NCI-H1694 (cell line): ENCODE measurements at places on chromosomes 5 and 9.
A peak's percentile ranks its signal among the peaks of the same experiment; 100 is the strongest.

DNA sequence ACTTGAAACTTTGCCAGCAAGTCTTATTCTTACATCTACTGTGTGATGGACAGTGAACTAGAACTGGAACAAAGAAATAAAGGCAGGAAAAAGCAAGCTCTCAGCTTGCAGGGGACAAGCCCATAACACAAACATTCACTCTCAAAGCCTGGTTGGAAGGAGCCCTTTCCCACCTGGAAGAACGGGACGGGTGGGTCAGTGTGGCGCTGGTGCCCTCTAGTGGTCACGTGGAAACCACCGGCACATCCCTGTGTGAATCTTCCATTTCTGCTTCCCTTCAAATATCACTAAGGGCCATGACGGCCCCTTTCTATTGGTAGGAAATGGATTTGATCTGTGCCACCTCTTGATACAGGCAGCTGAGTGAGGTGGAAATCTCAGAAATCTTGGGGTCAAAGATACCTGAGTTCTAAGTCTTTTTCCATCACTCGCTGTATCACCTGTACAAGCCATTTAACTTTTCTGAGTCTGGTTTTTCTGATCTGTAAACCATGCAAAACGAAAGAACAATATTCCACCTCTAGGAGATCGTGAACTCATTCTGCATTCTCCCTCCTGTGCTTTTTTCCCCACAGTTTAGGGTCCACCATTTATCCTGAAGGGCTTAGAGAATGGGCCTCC, 211.6 kb downstream of the MSX2 start:
- DNase-seq = peak; percentile 37

DNA sequence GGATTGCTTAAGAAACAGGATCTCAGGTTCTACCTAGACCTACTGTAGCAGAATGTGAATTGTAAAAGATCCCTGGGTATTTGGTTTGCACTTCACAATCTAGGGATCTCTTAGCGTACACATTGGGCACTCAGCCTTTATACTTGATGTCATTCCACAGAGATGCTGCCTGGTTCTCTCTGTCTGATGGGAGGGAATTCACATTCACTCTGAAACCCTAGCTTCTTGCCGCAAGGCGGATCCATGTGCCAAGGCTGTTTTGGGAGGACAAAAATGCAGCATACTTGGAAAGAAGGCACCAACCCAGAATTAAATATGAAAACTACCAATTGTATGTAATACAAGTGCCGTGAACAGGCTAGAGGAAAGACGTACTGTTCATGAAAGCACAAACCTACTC, 323.0 kb downstream of the EBF1 start:
- DNase-seq = no peak

DNA sequence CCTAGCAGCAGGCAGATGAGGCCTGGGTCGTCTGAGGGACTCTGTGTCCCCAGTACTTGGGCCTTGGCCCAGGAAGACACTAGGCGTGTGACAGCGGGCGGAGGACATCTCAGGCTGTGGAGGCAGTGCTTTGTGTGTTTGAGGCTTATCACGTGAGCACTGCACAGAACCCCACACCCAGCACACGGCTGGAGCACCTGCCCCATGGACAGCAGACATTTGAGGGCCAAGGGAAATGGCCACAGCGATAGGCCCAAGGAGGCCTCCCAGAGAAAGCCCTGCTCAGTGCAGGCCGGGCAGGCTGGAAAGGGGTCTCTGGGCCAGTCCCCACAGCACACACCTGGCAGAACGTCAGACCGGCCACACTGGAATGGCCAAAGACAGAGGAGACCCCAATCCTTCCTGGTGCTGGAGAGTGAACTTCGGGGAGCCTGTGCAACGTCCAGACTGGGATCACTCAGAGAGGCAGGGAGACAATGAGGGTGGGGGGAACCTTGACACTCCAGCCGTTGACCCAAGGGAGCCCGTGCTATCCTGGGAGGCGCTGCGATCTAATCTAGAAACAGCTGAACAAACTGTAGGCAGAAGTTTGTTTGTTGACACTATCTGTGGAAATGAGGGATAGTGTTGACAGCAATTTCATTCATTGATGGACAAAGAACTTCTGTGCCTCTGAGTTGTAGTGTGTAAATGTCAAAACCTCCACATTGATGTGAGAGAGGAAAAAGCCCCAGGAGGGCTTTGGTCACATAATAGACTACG, 19.6 kb upstream of the FLT4 start:
- DNase-seq = no peak

- no peak for DNase-seq
These were observed 4.0 kb upstream of the FOXB2 start for GRCh38 chr9:77015327-77016048.

GRCh38 chr9:134666831-134667230, 25.2 kb downstream of the COL5A1 start:
- no peak for DNase-seq

DNA sequence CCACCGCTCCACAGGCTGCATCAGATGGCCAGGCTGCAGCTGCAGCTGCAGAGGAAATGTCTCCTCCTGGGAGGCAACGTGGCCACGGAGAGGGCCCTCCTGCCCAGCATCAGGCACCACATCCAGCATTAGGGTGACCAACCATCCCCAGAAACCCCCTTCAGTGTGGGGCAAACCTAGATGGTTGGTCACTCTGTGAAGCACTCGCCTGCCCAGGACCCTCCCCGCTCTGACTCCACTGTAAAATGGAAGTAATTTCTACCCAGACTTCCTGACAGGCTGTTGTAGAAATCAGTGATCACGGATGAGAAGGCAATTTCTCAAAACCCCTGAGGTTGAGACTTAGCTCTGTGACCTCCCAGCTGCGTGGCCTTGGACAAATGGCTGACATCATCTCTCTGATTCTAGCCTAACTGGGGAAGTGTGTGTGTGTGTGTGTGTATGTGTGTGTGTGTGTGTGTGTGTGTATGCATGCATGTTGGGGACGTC, 31.6 kb downstream of the B4GALT1 start:
- no peak for DNase-seq

GRCh38 chr5:143494162-143494561, 90.7 kb upstream of the NR3C1 start:
- DNase-seq = no peak

DNA sequence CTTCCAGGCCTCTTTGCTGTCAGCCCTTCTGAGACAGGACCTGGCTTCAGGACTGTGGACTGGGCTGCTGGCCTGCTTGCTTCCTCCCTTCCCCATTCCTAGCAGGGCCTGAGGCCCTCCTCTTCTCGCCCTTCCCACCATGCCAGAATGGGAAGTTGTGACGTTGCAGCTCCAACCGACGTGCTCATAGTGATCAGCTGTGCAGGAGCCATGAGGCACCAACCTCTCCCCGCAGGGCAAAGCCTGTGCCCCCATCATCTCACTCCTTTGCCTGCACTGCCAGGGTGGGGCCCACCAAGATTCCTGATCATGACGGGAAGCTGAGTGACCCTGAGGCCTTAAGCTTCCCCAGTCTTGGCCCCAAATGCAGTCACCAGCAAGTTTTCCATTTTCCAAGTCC, 45.1 kb upstream of the GARNL3 start:
- DNase-seq = no peak

DNA sequence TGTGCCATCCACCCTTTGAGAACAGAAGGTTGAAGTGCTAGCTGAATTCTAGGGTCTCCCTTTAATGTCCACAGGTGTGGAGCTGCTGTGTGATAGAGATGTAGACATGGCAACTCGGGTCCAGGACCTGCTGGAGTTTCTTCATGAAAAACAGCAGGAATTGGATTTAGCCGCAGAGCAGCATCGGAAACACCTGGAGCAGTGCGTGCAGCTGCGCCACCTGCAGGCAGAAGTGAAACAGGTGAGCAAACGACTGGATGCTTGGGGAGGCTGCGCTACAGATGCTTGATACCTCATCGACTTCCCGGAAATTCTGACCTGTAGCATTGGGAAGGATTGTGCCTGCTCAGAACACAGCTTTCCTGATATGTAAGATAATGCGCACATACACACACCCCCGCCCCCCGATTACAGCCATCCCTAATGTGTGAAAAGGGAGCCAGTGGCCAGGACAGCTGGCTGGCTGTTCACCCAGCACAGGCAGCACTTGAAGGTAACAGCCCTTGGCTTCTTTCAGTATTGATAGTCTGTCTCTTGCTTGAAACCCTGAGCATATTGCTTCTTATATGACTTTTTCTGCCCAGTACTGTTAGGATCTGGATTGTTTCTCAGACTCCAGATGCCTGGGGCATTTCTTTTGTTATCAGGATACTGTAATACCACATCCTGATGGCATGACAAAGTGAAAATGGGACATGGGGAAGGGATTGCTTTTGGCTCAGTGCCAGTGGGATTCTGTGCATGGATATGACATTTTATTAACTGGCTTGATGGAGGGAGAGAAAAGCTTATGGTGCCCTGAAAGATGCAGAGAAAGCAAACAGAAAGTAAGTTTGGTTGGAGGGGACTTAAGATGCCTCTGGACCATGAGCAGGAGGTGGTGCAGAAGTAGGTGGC, 216.8 kb upstream of the OTULINL start:
- no peak for DNase-seq

- DNase-seq = no peak
These were observed 8.0 kb downstream of the VDAC1 start for GRCh38 chr5:133996683-133997252.

GRCh38 chr5:124665035-124665434, 81.4 kb downstream of the ZNF608 start:
- DNase-seq = no peak

- no peak for DNase-seq
These were observed 106.8 kb upstream of the FBXL7 start for GRCh38 chr5:15393146-15393545.

GRCh38 chr9:135341612-135342169, 137.9 kb upstream of the PPP1R26 start:
- DNase-seq = no peak

DNA sequence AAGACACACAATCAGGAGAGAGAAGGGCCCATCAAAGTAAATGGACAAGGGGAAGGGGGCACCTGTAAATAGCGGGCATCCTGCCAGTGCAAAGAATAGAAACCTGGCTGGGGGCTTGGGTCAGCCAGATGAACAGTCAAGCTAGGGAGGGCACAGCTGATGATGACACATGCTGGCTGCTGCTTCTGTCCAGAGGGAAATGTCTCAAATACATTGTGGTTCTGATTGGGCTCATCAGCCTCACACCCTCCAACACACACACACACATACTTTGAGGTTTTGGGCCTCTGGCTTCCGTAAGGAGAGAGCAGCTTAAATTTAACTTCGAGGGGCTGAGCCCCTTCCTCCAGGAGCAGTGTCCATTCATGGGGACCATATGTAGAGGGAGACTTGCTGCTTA, 27.6 kb upstream of the SPATA31E1 start:
- DNase-seq = no peak

DNA sequence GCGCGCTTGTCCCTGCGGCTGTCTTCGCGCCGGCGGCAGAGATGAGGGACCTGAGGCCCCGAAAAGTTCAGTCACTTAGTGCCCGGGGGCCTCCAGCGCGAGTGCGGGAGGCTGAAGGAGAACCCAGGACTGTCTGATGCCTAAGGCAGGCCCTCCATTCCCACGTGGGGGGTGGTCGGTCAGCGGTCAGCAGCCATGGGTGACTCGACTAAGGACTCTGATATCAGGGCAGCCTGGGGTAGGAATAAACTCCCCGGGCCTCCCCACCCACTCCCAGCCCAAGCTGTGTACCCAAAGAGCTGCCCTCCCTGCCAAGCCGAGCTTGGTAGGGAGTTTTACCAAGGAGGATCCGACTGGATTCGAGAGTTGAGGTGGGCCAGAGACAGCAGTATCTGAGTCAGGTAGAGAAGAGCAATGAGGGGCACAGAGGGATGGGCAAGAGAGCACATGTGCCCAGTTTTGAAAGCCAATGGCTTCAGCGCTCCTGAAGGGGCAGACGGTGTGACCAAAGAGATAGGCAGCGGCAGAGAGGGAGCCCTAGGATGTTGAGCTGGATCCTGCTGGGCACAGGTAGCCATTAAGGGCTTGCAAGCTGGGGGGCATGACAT, 787 bp downstream of the FGFR4 start:
- no peak for DNase-seq

GRCh38 chr5:114360816-114361723, 800 bp upstream of the KCNN2 start:
- no peak for DNase-seq

DNA sequence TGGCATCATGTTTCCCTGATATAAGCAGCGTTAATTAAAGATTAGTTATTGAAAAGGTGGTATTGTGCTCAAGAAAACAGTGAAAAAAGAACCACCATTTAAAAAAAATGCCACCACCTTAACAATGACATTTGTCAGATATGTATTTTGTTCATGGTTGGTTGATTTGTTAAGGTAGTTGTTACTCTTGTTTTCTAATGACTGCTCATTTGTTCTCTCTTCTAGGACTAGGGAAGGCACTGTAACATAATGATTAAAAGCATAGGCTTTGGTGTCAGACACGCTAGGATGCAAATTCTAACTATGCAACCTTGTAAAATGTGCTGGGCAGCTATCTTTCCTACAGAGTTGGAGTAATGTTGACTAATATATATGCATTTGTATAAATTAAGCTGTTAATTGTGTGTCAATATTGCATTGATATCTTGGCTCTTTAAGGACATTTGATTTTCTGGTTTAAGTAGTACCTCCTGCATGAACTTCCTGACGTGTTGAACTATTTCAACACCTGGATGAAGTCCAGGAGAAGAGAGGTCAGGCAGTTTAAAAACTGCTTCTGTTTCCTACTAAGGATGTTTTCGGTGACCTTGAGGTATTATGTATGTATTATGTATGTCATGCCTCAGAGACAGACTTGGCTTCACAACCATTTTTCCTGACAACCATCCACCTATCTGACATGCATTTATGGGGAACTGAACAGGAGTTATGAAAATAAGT, 77.8 kb downstream of the MUSK start:
- no peak for DNase-seq

DNA sequence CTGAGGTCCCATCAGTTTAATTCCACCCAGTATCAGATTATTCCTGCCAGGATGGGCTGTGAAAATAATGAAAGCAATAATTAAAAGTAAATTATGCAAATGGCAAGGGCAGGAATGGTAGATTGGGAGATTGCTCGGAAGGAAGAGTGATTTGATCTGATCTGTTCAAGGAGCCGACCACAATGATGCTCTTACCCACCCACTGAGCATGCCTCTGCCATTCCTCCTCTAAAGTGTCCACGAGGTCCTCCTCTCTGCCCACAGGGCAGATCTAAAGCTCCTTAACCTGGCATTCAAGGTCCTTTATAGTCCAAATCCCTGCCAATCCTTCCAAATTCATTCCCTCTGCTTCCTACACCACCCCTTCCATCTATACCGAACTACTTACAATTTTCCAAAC, 147.8 kb downstream of the TTLL11 start:
- DNase-seq = no peak

DNA sequence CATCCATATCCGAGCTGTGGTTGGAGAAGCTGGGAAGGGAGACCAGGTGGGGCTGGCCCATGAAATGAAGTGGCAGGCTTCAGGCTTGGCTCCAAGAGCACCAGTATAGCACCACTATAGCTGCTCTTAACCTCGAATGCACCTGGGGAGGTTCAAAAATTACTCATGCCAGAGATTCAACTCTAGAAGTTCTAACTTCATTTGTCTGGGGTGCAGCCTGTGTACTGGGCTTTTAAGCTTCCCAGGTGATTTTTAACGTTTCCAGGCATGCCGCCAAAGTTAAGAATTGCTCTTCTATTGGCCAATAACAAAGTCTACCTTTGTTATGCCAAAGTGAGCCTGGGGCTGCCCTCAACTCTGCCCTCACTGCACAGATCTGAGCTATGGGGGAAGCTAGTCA, 458 bp downstream of the PRSS3 start:
- DNase-seq = no peak
